Progenitor cell of endocrine pancreas (in vitro differentiated cells): ENCODE measurements at places on chromosomes 2 and 18.

DNA sequence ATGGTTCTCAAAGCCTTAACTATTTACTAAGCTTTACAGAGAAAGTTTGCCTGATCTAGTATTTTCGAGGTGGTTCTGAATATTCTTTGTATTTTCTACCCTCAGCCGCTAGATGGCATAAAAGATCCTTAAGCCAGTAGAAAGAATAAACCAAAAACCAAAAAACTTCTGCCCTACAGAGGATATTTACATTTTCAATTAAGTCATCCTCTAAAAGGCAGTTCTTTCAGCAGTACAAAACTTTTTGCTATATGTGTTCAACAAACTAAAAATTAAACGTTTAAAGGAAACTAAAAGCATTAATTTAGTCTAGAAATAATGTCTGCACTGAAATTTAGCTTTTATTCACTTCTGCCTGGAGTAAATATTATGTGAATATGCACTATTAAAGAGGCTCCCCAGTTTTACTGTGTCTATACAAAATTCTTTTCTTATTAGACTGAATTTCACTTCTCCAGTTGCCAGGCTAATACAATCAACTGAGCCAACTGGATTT lies 297.5 kb downstream of the PIEZO2 start:
- no peaks in the 10 kb centered on the region for H3K36me3 ChIP-seq
- DNase-seq, result no peak
- H3K4me3 ChIP-seq, result no peak overlapping the region
- H3K27ac ChIP-seq, result no peak overlapping the region
- H3K4me1 ChIP-seq, result peaks cover 14% of the 10 kb centered on the region
- H3K27me3 ChIP-seq, result peaks cover 44% of the 10 kb centered on the region

GRCh38 chr2:207073801-207074678 lies 91.7 kb downstream of the KLF7 start:
- no peaks in the 10 kb centered on the region for H3K27me3 ChIP-seq
- DNase-seq, result no peak
- H3K4me1 ChIP-seq, result peaks cover 17% of the 10 kb centered on the region

DNA sequence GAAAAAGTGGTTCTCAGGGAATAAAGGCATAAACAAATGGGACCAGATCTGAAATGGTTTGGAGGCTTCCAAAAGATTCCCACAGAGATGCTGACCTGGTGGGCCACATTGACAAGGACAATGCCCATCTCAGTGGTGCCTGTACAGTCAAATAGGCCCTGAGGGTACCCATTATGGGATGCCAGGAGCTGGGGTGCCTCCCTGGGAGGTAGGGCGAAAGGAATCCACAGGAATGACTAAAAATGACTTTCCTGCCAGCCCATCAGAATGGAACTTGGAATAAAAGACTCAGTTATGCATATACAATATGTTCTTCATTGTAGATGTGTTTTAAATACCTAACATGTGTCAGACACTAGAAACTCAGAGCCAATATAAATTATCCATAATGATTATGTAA lies 248.5 kb downstream of the RNF144A start:
- H3K27ac ChIP-seq, result no peak overlapping the region
- H3K36me3 ChIP-seq, result no peaks in the 10 kb centered on the region
- DNase-seq, result no peak
- no peaks in the 10 kb centered on the region for H3K4me1 ChIP-seq
- peaks cover 8% of the 10 kb centered on the region for H3K27me3 ChIP-seq

- no peak overlapping the region for H3K4me3 ChIP-seq
- no peak overlapping the region for H3K27ac ChIP-seq
- H3K27me3 ChIP-seq, result no peaks in the 10 kb centered on the region
- no peak for DNase-seq
Measured at GRCh38 chr2:239112127-239112774, 264.4 kb downstream of the TWIST2 start.

DNA sequence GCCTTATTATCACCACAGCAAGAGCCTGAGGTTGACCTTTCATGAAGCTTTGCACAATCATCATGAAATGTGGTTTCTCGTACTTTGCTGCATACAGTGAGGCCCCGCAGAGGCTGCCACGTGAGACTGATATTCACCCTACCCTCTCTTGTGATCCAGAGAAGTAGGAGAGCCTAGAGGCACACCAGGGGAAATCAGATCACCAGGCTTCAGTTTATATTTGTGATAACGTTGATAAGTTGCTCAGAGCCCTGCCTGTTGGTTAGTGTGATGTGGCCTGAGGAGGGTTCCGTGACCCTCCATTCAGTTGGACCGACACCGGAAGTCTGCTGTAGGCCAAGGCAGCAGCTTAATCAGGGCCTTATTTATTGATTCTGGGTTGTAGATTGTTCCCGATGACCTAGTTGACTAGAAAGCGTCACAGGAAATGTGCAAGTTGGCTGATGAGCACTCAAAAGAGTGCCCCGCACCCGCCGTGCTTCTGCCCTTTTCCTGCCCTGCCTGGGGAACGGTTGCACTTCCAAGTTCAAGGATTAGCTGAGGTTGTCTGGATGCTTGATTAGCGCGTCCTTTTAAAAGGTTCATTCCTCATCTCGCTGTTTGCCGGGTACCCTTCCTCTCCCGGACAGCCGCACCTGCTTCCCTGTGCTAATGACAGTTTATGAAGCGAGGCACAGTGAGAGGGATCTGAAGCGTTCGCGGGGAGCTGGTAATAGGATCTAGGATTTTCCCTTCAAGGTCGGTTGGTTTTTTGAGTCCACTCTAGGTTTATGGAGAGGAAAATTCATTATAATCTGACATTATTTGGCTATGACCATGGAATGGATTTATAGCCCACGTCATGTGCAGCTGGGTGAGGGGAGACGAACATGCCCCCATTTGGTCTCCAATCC lies 146.4 kb downstream of the SH3RF3 start:
- no peaks in the 10 kb centered on the region for H3K27me3 ChIP-seq
- DNase-seq, result no peak
- H3K36me3 ChIP-seq, result no peaks in the 10 kb centered on the region
- H3K4me1 ChIP-seq, result peaks cover 1% of the 10 kb centered on the region
- no peak overlapping the region for H3K4me3 ChIP-seq
